ENCODE measurements at places on chromosomes 16 and 17.

DNA sequence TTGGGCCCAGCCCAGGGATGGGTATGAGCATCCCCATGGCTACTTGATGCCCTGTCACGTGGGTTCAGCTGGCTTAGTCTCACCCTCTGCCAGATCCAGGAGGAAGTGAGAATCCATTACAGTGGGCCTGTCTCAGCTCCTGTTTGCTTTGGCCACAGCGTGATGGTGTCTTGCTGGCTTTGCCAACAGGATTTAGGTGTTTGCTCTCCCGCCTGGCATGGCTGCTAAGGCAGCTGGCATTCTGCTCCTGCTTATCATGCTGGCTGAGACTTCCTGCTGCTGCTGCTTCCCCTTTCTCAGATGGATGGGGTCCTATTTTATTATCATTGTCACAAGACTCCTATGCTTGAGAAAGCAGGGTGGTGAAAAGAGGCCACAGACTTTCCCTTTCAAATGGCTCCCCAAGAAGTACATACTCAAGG, 28.3 kb upstream of the HOXB13 start:
- DNase-seq: peak; percentile 99

DNA sequence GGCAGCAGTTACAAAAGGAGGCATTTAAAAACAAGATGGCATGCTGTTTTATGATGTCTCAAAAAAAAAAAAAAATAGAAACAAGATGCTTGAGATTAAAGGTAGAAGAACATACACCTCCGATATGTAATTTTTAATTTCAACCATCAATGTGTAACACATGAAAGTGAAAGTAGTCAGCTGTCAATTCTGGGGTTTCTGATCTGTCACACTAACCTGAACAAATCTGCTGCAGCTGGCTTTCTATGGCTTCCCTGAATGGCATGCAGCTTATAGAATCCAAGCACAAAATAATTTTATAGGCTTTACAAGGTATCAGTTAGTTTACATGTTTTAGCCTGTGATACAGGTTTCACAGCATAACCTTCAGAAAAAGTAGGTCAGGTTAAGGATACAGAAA, 13.5 kb downstream of the GLYR1 start:
- DNase-seq: no peak

DNA sequence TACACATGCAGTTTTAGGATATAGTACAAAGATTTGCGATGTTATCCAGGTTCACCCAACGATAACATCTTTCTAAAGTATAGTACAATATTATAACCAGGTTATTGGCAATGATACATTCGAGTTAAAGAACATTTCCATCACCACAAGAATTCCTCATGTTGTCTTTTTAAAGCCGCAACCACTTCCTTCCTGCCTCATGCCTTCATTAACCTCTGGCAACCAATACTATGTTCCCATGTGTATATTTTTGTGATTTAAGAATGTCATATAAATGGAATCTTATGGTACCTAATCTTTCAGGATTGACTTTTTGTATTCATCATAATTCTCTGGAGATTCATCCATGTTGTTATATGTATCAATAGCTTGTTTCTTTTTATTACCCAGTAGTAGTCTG, 1183.2 kb downstream of the CDH11 start:
- no peak for DNase-seq

DNA sequence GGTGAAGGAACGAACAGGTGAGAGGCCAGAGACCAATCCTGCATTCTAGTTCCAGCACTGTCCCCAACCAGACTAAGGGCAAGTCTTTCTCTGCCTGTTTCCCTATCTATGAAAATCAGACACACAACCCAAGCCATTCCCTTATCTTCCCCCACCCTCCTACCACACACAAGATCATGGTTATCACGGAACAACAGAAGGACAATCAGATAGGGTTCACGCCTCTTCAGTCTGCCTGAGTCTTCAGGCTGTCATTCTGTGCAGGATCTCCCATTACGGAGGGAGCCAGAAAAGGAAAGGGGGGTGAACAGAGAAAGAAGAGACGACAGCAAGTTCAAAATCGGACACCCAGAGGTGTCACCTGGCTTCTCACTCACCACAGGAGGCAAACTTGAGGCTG, 11.1 kb downstream of the TLE7 start:
- no peak for DNase-seq

DNA sequence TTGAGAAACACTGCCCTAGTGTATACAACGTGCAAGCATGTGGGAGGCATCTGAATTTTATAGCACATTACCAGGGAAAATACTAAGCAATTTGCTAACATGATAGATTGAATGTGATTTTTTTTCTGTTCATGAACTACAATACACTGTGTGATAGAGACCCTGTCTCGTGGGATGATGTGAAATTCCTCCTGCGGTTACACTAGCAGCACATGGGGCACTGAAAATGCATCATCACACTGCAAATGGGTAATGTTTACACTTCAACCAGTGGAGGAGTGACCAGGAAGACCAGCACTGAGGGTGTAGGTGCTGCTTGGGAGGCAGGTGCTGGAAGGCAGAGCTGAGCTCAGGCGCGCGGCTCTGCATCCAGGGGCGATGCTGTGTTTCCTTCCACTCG, 28.8 kb downstream of the ORC6 start:
- DNase-seq: no peak

DNA sequence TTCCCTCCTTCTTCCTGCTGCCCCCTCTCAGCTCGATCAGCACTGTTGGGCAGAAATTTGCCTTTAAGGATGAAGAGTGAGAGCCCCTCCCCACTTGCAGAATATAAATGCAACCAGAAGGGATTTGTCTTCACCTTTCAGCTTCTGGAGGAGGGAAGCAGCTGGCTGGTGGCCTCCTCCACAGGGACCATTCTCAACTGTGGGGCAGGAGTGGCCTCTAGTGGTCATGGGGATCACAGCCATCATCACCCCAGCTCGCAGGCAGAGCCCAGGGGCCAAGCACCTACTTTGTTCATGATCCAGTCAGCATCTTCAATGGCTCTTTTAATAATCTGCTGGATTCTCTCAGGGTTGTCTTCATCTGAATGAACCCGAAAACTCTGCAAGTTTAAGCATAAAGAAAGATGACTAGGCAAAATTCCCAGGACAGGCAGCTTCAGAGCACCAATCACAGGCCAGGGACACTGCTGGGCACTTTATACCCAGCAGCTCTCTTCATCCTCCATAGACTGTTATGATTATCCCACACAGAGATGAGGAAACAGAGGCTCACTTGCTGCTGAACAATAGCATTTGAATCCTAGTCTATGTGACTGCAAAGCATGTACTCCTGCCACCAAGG, 13.1 kb downstream of the LYRM9 start:
- DNase-seq: no peak

DNA sequence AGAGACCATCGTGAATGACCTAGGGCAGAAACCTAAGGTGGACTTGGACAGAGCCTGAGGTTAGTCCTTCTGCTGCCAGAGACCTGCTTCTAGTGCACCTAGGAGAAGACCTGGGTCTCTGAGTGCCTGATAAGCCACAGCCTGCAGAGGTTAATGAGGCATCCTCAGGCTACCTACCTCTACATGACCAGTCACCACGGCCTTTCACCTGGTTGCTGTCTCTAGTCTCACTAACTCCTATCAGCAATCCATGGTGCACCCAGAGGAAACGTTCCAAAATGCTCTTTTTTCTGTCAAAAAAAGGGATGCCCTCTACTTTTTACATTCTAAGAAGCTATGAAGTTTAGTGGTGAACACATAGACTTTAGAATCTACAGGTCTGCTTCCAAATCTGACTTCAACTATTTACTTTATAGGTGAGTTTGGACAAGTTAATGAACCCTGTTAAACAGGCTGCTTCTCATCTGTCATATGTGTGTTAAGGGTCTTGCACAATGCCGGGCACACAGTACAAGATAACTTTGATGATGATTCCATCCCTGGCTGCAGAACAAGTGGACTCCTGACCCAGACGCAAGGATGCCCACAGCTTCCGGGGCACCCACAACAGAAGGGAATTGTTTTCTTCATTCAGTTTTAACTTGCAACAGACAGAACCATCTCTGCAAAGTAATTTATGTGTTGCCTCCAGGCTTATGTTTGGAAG, 469.9 kb upstream of the CDH5 start:
- no peak for DNase-seq

DNA sequence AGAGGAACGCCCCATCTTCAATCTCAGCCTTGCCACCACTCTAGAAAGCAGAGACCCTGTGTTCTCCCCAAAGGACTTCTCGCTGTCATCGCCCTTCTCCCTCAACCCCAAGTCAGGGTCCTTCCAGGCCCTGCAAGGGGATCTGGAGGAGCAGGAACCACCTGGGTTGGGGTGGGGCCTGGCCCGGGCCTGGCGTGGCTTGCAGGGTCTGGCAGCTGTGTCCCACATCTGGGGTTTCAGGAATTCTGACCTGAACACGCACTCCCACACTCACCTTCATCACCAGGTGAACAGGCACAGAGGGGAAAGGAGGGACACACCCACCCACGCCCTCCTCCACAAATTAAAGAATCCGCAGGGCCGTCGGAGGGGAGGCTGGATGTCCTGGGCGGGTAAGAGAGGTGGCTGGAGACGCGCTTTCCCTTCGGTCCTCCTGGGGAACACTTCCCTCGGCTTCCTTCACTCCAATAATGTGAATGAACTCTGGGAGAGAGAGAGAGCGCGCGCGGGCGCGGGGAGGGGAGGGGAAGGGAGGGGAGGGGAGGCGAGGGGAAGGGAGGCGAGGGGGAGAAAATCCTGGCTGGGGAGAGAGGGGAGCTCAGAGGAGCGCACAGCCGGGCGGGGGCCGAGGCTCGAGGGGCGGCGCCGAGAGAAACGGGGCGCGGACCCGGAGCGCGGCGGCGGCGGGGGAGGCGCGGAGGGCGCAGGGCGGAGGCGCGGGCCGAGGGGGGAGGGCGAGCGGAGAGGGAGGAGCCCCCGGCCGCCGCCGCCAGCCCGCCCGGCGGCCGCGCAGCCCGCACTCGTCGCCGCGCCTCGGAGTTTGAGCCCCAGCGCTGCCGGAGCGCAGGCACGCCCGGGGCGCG, at the start of gene CACNG4:
CACNG4 (plus strand) TSS at position 799 of the 863 bp plus-strand sequence. CDS start 205 bp downstream, outside the sequence.
- DNase-seq: no peak

DNA sequence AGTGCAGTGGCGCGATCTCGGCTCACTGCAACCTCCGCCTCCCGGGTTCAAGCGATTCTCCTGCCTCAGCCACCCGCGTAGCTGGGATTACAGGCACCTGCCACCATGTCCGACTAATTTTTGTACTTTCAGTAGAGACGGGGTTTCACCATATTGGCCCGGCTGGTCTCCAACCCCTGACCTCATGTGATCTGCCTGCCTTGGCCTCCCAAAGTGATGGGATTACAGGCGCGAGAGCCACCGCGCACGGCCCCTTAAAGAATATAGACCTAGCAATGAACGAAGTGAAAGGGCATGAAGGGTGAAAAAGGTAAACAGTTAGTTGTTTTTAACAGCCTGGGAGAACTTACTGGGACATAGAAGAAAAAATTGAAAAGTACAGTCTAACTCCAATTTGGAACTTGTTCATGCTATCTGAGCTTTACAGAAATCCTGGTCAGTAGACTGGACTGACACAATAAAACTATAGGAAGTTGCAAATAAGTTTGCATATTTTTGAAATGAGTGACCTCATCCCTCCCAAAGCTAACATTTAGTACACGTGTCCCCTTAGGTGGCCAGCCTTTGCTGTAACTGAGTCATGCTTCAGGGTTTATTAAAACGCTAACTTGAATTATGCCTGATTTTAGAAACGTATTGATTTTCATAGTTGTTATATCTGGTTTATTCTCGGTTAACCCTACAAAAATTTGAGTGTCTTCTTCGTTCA, 1.8 kb downstream of the COG1 start:
- no peak for DNase-seq

DNA sequence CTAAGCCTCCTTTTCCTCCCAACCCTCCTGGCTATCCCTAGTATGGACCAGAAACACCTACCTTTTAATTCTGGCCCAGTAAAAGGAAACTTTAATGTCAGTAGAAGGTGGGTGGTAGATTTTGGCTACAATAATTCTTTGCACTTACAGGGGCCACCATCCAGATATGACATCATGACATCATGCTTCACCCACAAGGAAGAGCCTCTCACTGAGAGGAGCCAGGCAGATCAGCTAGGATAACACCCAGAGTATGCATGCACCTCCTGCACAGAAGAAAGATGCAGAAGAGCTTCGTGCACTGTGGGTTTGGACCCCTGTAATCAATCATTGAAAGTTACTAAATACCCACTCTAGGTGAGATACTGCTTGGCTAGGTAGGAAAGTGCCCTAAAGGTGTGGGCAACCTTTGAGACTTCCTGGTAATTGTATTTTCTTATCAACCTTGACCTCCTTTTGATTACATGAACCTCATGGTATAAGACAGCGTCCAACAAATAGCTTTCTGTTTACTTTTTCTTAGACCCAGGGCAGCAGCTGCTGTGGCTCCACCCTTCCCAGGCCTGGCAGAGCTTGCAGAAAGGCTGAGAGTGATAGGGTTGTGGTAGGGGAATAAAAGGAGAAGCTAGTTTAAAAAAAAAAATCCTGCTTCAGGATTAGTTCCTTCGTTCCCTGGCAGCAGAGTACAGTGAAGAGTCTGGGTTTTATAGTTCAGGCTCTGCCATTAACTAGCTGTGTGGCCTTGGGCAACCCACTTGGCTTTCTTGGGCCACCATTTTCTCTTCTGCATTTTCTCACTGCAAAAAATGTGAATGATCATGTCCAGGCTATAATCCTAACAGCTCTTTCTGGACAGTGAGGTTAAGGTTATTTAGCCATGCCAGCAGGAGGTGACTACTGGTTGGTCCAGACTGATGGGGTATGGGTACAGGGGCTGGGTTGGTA, 6.2 kb downstream of the MAP3K14 start:
- peak; percentile 65 for DNase-seq

- DNase-seq: no peak
Observed at GRCh38 chr17:36609498-36609862, 8.1 kb downstream of the MRM1 start.

- no peak for DNase-seq
Observed at GRCh38 chr17:61122326-61122913, 277.2 kb upstream of the TBX2 start.

DNA sequence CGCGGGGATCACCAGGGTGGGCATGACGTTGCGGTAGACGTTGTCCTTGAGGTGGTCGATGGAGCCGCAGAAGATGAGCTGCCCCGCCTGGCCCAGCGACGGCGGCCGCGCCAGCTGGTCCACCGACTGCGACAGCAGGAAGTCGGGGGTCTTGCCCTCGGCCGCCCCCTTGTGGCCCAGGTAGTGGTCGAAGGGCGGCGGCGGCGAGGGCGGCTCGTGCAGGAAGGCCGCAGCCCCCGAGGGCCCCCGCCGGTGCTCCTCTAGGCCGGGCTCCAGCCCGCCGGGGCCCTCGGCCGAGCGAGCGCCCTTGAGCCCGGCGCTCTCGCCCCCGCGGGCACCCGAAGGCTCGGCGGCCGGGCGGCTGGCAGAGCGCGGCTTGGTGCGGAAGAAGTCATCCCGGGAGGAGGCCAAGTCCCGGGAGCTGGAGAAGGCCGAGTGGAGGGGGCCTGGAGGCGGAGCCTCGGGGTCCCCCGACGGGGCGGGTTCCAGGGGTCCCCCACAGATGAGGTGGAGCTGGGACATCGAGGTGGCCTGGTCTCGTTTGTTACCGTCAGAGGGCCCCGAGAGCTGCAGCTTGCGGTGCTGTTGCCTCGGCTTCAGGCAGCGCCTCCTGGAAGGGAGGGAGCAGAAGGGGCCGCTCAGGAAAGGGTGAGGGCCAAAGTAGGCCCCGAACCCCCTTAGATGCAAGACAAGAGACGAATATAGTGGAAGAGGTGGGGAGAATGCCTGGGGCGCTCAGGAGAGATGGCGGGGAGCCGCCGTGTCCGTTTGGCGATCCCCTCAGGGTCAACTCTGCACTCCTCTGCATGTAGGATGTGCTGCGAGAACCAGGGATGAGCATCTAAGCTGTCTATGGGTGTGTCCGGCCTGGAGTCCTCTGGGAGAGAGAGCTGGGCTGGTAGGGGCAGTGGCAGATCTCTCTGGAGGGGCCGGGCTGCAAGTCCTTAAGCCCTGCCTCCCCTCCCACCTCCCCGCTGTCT, 8.8 kb downstream of the FAM171A2 start:
- no peak for DNase-seq

Data from LNCaP clone FGC (cell line).